HepG2 (cell line): ENCODE measurements at places on chromosomes 12 and 14.

DNA sequence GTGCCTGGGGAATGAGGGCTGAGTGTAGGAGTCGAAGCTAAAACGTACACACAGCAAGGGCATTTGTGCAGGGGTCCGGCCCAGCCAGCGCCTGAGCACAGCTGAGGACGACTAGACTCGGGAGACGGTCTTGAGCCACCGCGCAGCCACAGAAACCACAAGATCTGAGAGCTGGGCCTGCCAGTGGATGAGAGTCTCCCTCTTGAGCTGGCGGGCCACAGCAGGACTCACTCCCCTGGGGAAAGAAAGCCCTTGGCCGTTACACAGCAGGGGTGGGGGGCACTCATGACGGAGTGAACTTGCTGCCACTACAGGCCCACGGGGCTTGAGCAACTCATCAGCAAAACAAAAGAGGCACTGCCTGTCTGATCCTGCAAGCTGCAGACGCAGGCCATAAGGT lies 23.0 kb downstream of the STX2 start:
- H3K27ac ChIP-seq, result no peak overlapping the region
- peaks cover 32% of the 10 kb centered on the region for H3K36me3 ChIP-seq
- no peak overlapping the region for H3K4me3 ChIP-seq

DNA sequence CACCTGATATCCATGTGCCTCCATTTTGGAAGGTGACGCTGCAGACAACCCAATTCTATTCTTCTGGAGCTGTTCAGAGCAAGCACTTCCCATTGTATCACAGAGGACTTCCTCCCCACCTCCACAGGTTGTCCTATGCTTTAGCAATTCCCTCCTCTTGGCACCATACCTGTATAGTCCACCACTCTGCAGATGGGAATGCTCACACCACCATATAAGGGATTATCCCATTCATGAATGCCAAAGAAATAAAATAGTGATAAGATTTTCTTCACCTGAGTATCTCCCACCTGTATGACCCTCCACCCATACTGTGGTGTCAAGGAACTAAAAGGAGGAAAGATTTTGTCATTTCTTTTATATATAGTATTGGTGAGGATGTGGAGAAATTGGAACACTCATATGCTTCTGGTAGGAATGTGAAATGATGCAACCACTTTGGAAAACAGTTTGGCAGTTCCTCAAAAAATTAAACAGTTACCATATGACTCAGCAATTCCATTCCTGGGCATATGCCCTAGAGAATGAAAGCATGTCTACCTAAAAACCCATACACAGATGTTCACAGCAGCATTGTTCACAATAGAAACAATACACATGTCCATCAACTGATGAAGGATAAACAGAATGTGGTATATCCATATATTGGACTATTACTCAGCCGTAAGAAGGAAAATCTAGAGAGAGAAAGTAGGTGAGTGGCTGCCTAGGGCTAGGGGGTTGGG lies 75.2 kb downstream of the FIGNL2 start:
- H3K27me3 ChIP-seq, result no peaks in the 10 kb centered on the region
- H3K27ac ChIP-seq, result no peak overlapping the region
- peaks cover 12% of the 10 kb centered on the region for H3K4me1 ChIP-seq

DNA sequence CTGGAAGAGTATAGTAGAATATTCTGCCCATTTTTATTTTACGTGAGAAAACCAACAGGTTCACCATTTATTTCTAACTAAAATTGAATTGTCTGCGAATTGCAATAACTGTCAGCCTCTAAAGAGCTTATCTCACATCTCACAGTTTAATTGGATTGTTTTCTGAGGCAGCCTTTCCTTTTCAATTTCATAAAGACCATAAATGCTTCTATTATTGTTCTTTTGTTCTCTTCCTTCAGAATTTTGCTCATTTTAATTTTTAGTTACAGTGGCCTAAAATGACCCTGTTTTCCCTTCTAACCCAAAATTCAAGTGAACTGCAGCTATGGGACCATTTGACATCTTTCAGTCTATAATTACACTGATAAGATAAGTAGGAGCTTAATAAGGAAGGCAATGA lies 147.6 kb downstream of the KLHL28 start:
- no peak overlapping the region for H3K4me3 ChIP-seq
- no peak for DNase-seq
- no peaks in the 10 kb centered on the region for H3K36me3 ChIP-seq
- H3K27me3 ChIP-seq, result no peaks in the 10 kb centered on the region; the same call in 2 of the 3 replicates
- no peaks in the 10 kb centered on the region for H3K4me1 ChIP-seq

DNA sequence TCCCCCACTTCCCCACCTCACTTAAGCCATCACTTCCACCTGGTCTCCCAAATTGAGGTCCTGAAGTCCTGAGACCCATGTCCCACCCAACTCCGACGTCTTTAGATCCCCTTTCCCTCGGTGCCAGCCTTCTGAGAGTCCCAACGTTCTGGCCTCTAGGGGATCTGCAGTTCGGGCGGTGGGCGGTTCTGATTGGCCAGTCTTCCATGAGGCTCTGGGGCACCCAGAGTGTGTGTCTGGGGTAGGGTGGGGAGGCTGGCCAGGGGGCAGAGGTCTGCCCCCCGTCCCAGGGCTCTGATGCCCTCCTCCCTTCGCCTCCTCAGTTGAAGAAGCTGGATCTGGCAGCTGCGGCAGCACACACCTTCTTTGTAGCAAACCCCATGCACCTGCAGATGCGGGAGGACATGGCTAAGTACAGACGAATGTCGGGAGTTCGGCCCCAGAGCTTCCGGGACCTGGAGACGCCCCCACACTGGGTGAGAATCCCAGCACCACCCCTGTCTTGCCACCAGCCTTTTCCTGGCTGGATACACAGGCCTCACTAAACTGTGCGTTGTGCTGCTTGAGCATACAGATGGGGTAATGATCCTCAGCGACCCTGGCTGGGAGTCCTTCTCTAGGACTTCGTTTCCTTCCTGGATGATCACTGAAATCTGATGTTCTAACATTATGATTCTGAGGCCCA lies 1.5 kb downstream of the P3H3 start:
- H3K27ac ChIP-seq, result peak overlapping the region; percentile 86
- DNase-seq, result peak; percentile 66
- peaks cover 14% of the 10 kb centered on the region for H3K36me3 ChIP-seq
- peaks cover 24% of the 10 kb centered on the region for H3K4me1 ChIP-seq
- H3K27me3 ChIP-seq, result no peaks in the 10 kb centered on the region
